ENCODE measurements at places on chromosomes 13 and 19. TPM values are rescaled to one million over a fixed set of nuclear protein-coding genes. Genes with fewer than 3 reads are reported as not detected.

DNA sequence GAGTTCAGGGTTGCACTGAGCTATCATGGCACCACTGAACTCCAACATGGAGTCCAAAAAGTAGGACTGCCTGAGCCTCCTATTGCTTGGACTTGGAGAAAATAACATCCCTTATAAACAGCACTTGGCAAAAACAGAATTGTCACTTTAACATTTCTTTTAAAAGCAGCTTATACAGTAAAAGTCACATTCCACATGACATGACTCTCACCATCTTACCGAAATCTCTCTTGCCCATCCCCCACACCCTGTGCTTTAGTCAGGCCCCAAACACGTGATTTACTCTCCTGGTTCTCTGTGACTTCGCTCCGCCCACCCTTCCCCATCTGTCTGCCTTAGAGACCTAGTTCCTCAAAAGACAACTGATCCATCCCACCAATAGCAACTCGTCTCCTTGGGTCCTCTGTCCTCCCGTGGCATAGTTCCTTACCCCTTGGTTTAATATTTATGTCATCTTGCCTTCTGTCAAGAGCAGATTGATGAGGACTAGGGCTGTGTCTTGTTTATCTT is 4.6 kb downstream of the SAFB start:
- DNase-seq, result no peak

DNA sequence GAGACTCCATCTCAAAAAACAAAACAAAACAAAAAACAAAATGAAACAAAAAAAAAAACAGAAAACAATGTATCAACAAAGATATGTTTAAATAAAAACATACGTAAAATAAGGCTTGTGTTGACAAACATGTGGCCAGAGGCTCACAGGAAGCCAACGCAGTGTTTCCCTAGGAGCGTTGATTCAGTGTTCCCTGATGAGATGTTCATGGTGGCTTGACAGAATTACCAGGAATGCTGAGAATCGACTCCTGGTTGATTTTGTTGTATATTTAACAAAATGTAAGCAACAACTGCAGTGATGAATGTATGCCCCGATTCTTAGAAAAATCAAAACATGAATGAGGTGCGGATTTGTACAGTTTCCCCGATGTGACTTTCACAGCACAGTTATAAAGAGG is 8.9 kb upstream of the ZNF787 start:
- no peak for DNase-seq

GRCh38 chr19:5804516-5805461 is at the start of gene NRTN:
NRTN (plus strand) TSS chr19:5805067; CDS start chr19:5824166, 19,099 bp downstream.
- DNase-seq, result no peak

DNA sequence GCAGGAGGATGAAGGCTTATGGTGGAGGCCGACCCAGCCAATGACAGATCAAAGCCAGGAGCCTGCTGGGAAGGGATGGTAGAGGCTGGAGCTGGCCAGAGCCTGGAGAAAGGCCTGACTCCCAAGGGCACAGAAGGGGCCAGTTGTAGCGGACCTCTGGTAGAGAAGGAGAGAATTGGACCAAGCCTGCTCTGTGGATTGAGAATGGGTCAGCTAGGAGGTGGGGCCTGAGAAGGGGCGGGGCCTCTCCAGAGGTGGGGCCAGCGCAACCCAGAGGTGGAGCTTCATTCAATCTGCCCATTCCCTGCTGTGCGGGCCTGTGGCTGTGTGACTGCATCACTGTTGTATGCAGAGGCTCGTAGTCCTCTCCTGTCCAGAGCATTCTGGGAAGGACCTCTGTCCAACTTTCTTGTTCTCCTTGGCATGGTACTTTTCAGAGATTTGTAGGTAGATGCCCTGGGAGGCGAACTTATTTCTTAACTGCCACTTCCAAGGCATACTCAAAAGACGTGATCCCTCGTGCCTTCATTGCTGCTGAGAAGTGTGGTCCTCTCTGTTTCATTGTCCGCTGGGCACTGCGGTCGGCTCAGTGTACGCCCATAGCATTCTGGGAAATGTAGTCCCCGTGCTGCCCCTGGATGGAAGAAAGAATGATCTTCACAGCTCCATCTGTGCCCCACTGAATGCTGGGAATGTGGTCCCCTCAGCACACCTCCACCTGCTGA is 6.7 kb downstream of the GRIN2D start:
- DNase-seq, result no peak

GRCh38 chr13:50909605-50910484 is at the start of gene RNASEH2B:
RNASEH2B (plus strand) TSS chr13:50909791; CDS start chr13:50910077, 286 bp downstream.
- DNase-seq, result peak; percentile 39

DNA sequence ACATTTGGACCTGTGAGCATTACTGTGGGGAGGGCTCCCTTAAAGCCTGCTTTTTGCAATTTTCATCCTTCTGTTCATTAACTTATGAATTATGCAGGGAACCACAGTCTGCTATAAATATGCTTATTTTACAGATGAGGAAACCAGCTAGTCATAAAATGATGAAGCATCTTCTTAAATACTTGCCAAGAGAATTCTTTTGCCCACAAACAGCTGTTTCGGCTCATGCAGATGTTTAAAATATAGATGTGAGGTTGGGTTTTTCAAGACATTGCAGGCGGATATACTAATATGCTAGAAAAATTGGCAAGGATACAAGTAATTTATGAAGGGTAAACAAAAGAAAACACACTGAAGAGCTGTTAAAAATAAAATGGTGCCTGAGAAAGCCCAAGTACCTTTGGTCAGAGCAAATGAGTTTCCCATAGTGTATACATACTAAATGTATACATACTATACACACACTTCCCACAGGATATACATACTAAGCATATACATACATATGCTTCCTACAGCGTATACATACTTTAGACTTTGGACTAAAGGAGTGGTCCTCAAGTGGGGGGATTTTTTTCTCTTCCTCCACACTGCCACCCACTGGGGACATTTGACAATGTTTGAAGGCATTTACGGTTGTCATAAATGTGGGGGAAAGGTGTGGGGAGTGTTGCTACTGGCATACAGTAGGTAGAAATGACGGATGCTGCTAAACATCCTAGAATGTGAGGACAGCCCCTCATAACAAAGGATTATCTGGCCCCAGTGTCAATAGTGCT is 164.9 kb upstream of the CSNK1A1L start:
- no peak for DNase-seq

- no peak for DNase-seq
Observed at GRCh38 chr19:40245506-40246128, 19.1 kb upstream of the CCNP start.

DNA sequence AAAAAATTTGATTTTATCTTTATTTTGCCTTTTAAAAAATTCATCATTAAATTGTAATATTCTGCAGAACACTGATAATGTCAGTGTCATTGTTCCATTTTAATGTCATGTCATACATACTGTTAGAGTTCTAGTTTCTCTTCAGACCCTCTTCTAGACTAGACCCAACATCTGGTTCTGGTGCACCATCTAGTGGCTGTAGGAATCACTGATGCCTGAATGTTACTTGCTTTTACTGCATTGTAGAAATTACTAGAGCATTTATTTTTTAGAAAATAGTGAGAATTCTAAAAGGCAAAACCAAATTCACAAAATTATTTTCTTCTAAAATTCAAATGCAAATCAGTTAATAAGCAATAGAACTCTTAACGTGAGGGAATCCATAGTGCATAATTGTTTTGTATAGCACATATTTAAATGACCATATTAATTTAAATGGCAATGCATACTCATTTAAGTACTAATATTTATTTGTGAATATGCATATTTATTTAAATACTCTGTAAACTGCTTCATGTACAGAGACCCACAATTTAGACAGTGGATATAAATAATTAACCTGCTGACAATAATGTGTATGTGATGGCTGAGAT is 425.7 kb downstream of the KLF12 start:
- DNase-seq, result no peak

DNA sequence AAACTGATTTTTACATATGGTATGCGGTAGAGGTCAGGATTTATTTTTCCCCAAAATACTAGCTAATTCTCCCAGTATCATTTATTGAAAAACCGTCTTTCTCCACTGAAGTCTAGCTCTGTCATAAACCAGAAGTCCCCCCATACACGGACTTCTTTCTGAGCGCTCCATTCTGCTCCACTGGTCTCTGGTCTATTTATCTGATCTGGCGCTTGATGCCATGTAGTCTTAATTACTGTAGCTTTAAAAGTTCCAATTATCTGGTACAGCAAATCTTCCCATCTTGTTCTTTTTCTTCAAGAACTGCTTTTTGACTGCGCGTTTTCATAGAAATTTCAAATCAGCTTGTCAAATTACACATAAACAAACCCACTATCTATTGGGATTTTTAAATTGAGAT is 13.7 kb downstream of the DCUN1D2 start:
- DNase-seq, result no peak

DNA sequence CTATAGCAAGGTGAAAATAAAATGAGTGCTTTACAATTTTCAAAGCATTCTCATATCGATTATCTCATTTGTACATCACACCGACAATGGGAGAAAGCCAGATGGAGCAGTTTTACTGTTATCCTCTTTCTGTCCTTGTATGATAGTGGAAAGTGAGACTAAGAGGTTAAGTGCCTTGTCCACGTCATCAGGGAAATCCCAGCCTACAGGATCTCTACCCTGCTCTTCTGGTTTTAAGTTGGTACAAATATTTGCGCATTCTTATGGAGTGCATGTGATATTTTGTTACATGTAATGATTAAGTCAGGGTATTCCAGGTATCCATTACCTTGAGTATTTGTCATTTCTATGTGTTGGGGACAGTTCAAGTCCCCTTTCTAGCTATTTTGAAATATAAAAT is 12.4 kb upstream of the ENOX1 start:
- DNase-seq, result no peak

DNA sequence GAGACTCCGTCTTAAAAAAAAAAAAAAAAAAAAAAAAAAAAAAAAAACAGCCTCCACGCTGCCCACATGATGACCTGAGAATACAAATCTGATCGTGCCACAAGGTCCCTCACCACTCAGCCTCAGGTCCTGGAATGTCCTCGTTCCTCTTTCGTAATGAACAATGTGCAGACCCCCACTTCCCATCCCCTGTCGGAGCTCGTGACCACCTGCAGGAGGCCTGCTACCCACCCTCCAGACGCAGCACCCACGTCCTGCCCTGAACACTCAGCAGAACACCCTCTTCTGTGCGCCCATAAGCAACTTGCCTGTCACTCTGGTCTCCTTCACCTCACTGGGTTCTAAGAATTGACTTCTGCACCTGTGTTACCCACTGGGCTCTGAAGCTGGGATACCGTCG is 166.4 kb downstream of the KATNAL1 start:
- DNase-seq, result no peak

DNA sequence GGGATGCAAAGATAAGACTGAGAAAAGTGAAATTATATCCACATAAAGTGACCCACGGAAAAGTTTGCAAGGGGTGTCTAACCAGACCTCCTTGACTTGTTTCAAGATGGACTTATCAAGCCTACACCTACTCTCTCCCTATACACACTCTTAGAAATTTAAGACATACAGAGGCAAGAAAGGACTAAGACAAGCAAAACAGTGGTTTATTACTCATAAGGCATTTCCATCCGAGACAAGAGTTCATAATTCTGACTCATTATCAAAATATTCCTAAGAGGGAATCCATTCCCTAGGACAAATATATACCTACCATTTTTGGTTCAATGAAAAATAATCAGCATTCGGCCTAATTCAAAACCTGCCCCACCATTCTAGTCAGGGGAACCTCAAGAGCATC is 232.6 kb upstream of the GPC6 start:
- DNase-seq, result no peak

GRCh38 chr13:100089465-100090032 is 656 bp downstream of the PCCA start:
- DNase-seq, result no peak

DNA sequence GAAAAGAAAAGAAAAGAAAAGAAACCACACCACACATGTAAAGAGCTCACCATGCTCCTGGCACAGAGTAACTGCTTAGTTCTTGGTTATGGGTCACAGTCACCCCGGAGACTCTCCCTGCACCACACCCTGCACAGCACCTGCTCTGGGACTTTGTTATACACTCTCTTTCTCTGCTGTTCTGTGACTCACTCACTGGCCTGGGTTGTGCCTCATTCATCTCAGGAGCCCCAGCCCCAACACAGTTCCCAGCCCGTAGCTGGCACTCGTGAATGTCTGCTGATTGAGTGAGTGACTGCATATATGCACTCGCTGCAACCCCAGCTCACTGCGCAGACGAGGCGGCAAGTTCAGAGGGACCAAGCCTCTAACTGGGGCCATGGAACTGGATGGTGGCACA is 22.9 kb upstream of the ZNF507 start:
- no peak for DNase-seq

- no peak for DNase-seq
Observed at GRCh38 chr13:58949646-58950045, 1214.1 kb downstream of the DIAPH3 start.

- no peak for DNase-seq
Observed at GRCh38 chr13:77810878-77811277, 107.8 kb downstream of the EDNRB start.

DNA sequence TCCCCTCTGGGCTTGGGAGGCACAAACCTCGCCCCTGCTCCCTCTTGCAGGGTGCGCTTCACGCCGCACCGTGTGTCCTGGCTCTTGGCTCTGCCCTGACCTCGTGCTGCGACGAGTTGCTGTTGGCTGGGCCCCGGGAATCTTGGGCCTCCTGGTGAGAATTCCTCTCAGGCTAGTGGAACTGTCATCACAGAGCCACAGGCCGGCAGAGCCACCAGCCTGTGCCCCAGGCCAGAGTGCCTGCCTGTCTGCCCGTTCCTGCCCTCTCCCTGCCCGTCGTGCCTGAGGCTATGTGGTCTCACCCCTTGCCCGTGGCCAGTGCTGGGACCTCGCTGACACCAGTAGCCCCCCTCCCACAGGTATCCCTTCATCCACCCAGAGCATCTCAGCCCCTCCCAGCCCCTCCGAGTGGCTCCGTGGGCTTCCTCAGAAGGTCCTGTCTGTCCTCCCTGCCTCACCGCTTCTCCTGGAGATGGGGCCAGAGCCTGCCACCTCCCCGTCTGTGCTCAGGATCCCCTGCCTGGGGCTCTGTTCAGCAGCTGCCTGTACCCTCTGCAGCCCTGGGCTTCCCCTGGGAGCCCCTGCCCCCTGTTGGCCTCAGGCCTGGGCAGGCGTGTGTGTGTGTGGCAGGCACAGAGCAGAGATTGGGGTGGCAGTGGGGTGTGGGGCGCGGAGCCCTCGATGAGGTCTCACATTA is 13.3 kb downstream of the NDUFB7 start:
- no peak for DNase-seq

- DNase-seq, result no peak
Observed at GRCh38 chr19:3547301-3547731, 8.3 kb downstream of the TEKTIP1 start.

GRCh38 chr13:35763782-35764123 is 287.3 kb upstream of the MAB21L1 start:
- no peak for DNase-seq

The IGFLR1 gene
- total RNA-seq, result 3.2 TPM

The HSH2D gene
- total RNA-seq, result 0.38 TPM

The ITGBL1 gene
- total RNA-seq, result 0.07 TPM

The MEF2B gene
- total RNA-seq, result 1.4 TPM

The ZNF850 gene
- total RNA-seq, result 11.1 TPM

The ZNF575 gene
- 2.6 TPM for total RNA-seq

The SIGLEC12 gene
- total RNA-seq, result not detected

The ZNF112 gene
- 13.6 TPM for total RNA-seq

The NEK5 gene
- 5.1 TPM for total RNA-seq

The FPR1 gene
- not detected for total RNA-seq

The SEMA6B gene
- 6.8 TPM for total RNA-seq

The C3 gene
- total RNA-seq, result 35.3 TPM
